KBM-7 (cell line): ENCODE measurements at places on chromosomes 13 and 19.

DNA sequence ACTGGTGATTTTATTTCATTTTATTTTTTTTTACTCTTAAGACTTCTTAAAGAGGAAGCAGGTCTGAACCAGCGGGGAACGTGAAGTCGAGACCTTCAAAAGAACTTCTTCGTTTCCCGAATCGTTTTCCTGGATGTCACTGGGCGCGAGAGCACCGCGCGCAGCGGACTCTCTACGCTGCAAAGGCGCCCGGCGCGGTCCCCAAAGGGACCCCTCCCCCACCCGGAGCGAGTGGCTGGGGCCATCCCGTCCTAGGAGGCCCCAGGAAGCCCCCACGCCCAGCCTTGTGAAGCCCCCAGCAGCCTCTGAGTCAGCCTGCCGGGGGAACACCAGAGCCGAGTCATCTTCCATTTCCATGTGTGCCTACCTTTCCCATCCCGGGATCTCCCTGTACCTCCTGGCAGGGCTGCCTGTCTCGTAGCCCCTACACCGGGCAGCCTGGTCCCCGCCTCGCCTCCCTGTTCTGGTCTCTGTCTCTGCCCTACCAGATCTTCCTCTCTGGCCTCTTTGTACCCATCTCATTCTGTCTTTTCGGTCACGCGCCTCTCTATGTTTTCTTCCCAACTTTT, 608 bp downstream of the CD70 start:
- no peak for DNase-seq

DNA sequence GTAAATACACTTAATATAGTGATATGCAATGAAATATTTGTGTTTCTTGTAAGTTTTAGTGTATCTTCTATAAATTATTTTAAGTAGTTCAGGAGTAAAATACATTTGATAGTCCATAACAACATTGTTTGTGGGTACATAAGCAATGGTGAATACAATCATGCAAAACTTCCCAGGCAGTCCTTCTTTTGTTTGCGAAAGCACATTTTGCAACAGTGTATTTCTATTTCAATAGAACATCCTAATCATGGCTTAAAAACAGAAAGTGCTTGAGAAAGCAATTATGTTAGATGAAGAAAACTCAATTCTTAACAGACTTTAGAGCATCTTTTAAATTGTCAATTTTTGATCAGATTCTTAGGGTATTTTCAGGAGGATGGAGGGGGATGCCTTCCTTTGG, 155.6 kb downstream of the POSTN start:
- DNase-seq: no peak

DNA sequence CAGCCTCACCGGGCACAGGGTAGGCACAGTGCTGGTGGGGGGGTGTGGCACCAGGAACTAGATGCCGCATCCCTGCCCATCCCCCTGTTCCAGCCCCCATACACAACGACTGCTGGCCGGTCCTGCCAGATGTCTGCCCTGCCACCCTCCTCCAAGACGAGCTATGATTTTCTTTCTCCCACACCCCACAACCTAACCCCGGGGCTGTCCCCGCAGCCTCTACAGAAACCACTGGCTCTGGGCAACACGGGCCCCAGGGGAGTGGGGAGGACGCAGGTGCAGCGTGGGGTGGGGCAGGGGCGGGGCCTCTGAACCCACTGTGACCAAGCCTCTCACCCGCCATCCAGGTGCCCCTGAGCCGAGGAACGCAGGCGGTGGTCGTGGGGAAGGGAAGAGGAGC, 15.5 kb downstream of the PGLS start:
- no peak for DNase-seq

DNA sequence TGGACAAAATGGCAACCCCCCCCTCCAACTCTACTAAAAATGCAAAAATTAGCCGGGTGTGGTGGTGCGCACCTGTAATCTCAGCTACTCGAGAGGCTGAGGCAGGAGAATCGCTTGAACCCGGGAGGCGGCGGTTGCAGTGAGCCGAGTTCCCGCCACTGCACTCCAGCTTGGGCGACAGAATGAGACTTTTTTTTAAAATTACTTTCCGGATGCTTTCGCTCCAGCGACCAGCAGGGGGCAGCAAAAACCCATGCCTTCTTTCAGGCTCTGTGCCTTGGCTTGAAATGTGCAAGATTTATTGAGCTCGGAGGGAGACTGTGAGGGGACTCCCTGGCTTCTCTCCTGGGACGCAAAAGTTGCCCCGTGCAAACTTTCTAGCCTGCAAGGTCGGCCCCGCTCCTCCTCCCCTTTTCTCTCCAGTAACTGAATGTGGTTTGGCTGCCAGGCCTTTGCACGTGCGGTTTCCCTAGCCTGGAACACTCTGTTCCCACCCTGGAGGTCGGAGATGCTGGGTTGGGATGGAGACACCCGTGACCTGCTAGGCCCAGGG, 61.4 kb upstream of the NFIC start:
- DNase-seq: peak; percentile 90

GRCh38 chr13:84607261-84608013, 725.2 kb upstream of the SLITRK1 start:
- no peak for DNase-seq

DNA sequence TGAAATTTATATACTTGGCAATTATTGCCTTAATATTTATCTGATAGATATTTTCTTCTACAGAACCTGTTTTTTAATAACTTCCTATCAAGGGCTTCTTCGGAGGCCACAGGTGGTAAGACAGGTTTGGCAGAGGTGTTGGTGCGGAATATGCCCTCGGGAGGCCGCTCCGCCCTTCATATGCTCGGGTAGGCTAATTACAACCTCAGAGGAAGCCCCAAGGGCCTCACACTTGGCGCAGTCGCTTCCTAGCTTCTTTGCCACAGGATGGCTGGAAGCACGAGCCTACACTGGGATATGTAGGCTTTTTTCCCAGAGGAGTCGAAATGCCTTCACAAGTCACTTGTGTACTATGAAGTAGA, 68.8 kb downstream of the LMO7 start:
- DNase-seq: no peak

GRCh38 chr19:49094505-49095482, 9.5 kb downstream of the SNRNP70 start:
- no peak for DNase-seq

- no peak for DNase-seq
Observed at GRCh38 chr19:28874742-28875141, 338.2 kb downstream of the UQCRFS1 start.

DNA sequence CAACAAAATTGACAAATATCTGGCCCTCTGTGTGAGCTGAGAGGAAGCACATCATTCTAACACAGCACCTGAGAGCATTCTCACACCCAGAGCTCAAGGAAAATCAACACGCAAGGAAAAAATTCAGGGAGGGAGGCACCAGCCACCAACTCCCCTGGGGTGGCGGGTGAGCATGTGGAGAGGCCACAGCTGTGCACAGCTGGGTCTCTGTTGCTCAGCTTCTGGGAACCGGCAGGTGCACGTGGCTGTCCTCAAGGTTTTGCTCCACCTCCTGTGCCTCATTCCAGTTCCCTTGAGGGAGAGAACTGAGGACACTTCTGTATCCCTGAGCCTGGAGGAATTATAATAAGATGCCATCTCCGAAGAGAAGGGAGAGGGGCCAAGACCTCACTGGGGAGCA, 134.0 kb downstream of the USP12 start:
- no peak for DNase-seq

DNA sequence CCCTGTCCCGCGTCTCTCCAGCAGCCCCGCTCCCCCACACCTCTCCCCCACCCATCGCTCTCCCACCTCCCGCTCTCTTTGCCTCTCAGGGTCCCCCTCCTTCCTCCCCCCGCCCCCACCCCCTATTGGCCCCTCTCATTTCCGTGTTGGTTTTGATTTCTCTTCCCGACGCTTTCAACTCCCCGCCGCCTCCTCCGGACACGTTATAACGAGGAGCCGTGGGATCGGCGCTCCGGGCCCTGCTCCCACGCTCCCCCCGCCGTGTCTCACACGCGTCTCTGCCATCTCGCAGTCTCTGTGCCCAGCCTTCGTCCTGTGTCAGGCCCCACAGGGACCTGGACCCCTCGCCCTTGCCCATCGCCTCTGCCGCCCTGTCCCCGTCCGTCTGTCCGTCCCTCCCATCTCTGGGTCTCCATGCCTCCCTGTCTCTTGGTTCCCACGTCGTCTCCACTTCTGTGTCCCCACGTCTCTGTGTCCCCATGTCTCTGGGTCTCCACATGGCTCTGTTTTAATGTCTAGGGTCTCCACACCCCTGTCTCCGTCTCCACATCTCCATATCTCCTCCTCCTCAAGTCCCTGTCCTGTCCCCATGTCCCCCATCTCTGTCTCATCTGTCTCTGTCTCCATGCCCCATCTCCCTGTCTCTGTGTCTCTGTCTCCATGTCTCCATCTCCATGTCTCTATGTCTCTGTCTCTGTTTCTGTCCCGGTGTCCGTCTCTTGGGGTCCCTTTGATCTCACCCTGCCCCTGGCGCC, 13.1 kb downstream of the ERFL start:
- DNase-seq: no peak

DNA sequence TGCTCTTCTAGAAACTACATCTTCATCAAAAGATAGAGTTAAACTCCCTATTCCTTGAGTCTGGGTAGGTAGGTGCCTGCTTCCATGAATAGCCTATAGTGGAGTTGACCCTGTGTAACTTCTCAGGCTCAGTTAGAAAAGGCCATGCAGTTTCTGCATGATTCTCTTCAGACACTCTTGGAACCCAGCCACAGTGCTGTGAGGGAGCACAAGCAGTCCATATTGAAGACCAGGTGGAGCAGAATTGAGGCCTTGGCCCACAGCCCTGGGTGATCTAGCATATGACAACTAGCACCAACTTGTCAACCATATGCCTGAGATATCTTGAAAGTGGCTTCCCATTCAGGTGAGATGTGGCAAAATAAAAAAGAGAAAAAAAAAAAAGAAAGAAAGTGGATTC, 10.3 kb upstream of the PAN3 start:
- DNase-seq: no peak

- no peak for DNase-seq
Observed at GRCh38 chr13:112776971-112777370, 87.1 kb downstream of the ATP11A start.

GRCh38 chr19:55321466-55322137, 3.5 kb downstream of the TMEM150B start:
- no peak for DNase-seq

DNA sequence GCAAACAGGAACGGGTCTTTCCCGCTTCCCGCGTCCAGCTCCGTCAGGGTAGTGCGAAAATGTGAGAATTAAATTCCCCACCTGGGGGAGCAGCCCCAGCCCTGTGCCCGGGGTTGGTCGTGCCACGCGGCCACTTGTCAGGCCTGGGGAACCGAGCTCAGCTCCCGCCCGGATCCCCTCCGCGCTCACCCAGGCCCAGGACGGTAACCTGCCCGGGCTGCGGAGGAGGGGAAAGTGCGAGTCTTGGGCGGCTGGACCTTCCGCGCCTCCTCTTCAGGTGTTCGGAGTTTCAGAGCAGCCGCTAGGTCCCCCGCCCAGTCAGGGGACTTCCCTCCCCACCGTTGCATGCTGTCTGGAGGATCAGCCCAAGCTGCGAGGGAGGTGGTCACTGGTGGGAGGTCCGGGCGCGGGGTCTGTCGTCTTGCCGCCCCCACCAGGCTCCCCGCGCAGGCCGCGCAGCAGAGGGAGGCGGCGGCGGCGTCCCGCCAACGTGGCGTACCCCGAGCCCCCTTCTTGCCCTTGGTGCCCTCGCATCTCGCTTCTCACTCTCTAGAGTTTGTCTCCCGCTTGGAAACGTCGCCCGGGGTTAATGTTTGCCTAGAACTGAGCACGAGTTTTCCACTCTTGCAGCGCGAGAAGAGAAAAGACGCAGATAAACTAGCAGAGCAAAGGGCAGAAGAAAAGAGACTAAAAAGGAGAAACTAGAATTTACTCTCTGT, 8.1 kb downstream of the URAD start:
- DNase-seq: no peak

GRCh38 chr19:17721111-17721628, 1.9 kb downstream of the MAP1S start:
- DNase-seq: no peak

DNA sequence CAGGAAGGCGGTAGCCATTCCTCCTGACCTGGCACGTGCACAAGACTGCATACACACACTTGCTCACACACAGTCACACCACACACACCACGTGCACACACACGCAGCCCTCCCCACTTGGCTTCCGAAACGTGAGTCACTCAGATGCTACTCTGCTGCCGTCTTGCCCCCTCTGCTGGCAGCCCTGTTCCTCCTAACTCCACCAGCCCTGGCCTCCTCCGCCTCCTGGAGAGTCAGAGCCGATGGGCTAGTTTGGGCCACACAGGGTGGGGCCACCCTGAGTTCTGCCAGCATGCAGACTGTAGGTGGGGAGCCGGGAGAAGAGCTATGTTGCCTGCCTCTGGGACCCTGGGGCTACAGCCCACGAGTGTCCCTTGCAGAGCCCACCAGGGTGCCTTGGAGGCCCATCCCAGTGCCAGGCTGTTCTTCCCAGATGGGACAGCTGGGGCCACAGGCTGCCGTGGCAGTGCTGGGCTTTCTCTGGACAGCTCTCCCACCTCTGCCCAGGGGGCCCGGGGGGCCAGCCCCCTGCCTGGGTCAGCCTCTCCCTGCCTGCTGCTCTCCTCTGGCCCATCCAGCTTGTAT, 12.1 kb downstream of the PIN1 start:
- peak; percentile 52 for DNase-seq

DNA sequence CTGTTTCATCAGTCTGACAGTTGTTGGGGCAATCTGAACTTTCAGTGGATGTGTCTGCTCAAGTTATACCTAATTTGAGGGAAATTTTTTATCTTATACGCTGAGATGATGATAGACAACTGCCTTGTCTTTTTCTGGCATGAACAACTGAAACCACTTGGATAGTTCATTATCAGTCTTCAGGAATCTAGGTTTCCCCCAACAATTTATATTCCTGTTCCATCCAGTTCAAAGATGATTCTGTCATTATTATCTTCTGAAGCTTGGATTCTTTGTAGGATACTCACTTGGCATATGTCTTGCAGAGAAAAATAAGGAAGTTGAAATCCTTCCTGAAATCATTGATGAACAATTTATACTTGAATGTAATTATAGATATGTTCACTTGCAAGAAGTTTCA, 193.7 kb downstream of the LMO7 start:
- DNase-seq: no peak

DNA sequence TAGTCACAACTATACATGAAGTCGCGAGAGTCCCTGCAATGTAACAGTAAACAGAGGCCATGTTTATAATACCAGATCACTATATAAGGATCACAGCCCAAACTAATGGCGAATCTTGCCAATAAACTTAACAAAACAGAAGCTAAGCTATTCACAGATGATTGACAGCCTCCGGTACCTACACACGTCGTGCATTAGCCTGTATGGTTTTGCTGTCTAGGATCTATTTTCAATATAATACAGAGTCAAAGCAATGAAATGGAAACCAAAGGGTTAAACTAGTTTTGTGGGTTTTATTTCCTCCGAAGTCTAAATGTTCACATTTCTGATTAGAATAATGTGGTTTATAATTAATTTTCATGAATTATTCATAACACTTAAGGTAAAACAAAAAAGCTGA, 10.1 kb downstream of the ANKRD10 start:
- no peak for DNase-seq
